ENCODE measurements at places on chromosomes 2 and 18. TPM values are rescaled to one million over a fixed set of nuclear protein-coding genes. Genes with fewer than 3 reads are reported as not detected.

The AGXT gene
- total RNA-seq: not detected

The ESPNL gene
- 0.57 TPM for total RNA-seq

The SETBP1 gene
- total RNA-seq: 0.44 TPM

The REG3A gene
- total RNA-seq: not detected

The ALKAL2 gene
- not detected for total RNA-seq

The SPAG16 gene
- 21.0 TPM for total RNA-seq

The KCNK3 gene
- 0.29 TPM for total RNA-seq

The VWC2L gene
- not detected for total RNA-seq

The MSTN gene
- total RNA-seq: not detected

The POMC gene
- total RNA-seq: not detected

Data from placental pericyte (primary cell).